ENCODE measurements at places on chromosomes 7 and 10.

- no peaks in the 10 kb centered on the region for H3K27me3 ChIP-seq
- H3K27ac ChIP-seq, result no peak overlapping the region
- H3K36me3 ChIP-seq, result no peaks in the 10 kb centered on the region
These were observed 25.1 kb downstream of the MNX1 start for GRCh38 chr7:156985101-156985992.

- no peaks in the 10 kb centered on the region for H3K4me1 ChIP-seq
- H3K27me3 ChIP-seq, result no peaks in the 10 kb centered on the region
- H3K36me3 ChIP-seq, result no peaks in the 10 kb centered on the region
- no peak overlapping the region for H3K4me3 ChIP-seq
These were observed 102.7 kb downstream of the ZNF248 start for GRCh38 chr10:37754538-37755323.

- H3K4me3 ChIP-seq, result no peak overlapping the region
- H3K4me1 ChIP-seq, result no peaks in the 10 kb centered on the region
- DNase-seq, result peak; percentile 55
- H3K27me3 ChIP-seq, result no peaks in the 10 kb centered on the region
These were observed 207.3 kb upstream of the SH2B2 start for GRCh38 chr7:102079140-102080018.

DNA sequence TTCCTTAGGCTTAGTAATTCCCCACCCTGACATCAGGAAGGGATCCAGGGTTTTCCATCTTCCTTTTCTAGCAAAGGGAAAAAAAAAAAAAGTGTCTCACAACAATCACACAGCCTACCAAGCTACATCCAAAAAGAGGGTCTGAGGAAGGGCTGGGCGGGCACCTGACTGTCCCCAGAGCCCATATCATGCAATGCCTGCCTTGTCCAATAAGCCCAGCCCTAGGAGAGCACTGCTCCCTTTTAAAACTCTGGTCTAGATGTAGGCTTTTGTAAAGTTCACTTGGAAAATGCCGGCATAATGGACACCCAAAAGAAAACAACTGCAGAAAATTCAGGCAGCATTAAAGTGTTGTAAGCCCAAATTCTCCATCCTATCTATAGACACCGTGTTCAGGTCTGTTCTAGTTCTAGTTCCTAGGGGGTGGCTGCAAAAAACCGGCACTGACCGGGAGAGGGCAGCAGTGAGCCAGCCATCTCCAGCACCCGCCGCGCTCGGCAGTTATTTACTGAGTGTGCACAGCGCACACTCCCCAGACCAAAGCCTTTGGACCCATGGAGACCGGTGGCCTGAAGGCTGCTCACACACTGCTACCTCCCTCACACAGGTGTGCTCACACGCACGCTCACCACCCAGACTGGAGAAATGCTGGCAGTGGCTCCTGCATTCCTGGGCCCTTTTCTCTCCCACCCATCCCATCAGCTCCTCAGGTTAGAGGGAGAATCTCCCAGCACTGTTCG lies 48.7 kb downstream of the PODXL start:
- H3K27me3 ChIP-seq, result no peaks in the 10 kb centered on the region
- H3K4me1 ChIP-seq, result peaks cover 21% of the 10 kb centered on the region
- H3K27ac ChIP-seq, result no peak overlapping the region
- H3K36me3 ChIP-seq, result peaks cover 4% of the 10 kb centered on the region
- peak; percentile 92 for DNase-seq

- H3K27me3 ChIP-seq, result no peaks in the 10 kb centered on the region
- no peak overlapping the region for H3K27ac ChIP-seq
- H3K4me1 ChIP-seq, result no peaks in the 10 kb centered on the region
- no peak for DNase-seq
- no peaks in the 10 kb centered on the region for H3K36me3 ChIP-seq
These were observed 84.7 kb downstream of the MAPK8 start for GRCh38 chr10:48390933-48391845.

GRCh38 chr7:137402536-137403352 lies 59.2 kb upstream of the PTN start:
- no peaks in the 10 kb centered on the region for H3K4me1 ChIP-seq
- no peak overlapping the region for H3K4me3 ChIP-seq
- no peaks in the 10 kb centered on the region for H3K36me3 ChIP-seq
- H3K27me3 ChIP-seq, result no peaks in the 10 kb centered on the region

DNA sequence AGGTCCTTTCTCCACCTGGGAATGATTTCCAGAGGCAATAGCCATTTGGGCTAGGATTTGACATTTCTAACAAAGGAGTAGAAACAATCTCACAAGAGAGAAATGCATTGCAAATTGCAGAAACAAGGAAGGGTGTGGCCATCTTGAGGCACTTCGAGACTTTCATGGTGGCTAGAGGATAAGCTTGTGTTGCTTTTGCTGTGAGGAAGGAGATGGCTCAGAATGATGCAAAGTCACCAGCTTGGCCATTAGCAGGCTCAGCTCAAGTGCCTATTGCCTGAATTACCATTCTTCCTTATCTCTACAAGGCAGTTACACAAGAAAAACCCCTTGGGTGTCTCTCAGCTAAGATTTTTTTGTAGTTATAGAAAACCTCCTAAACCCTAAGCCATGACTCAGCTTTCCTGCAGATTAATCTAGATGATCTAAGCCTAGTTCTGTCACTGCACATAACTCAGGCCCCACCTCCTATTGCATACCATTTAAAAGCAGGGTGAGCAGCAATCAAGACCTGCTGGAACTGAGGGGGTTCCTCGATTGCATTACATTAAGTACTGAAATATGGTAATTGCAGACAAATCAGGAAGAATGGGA lies 683.1 kb downstream of the NRG3 start:
- no peaks in the 10 kb centered on the region for H3K36me3 ChIP-seq
- H3K4me3 ChIP-seq, result no peak overlapping the region
- H3K4me1 ChIP-seq, result no peaks in the 10 kb centered on the region

- H3K27ac ChIP-seq, result no peak overlapping the region
- no peaks in the 10 kb centered on the region for H3K36me3 ChIP-seq
- H3K27me3 ChIP-seq, result no peaks in the 10 kb centered on the region
- no peak overlapping the region for H3K4me3 ChIP-seq
- no peaks in the 10 kb centered on the region for H3K4me1 ChIP-seq
These were observed 59.6 kb upstream of the SEMA3E start for GRCh38 chr7:83708531-83708930.

DNA sequence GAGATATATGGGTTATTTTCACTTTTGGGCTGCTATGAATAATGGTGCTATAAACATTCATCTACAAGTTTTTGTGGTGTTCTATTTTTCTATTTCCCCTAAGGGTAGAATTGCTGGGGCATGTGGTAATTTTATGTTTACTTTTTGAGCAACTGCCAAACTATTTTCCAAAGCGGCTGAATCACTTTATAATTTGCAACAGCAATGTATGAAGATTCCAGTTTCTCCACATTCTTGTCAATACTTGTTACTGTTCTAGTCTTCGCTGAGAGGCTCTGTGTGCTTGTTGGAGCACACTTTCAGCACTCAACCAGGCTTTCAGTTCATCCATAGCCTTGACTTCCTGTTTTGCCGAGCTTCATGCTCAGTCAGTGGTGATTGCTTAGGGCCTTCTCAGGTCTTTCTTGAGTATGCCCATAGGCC lies 39.0 kb downstream of the ADK start:
- H3K36me3 ChIP-seq, result no peaks in the 10 kb centered on the region
- no peaks in the 10 kb centered on the region for H3K4me1 ChIP-seq

- H3K27me3 ChIP-seq, result no peaks in the 10 kb centered on the region
- H3K4me3 ChIP-seq, result no peak overlapping the region
- no peaks in the 10 kb centered on the region for H3K4me1 ChIP-seq
These were observed 514.8 kb downstream of the DNAJB6 start for GRCh38 chr7:157851501-157852067.

DNA sequence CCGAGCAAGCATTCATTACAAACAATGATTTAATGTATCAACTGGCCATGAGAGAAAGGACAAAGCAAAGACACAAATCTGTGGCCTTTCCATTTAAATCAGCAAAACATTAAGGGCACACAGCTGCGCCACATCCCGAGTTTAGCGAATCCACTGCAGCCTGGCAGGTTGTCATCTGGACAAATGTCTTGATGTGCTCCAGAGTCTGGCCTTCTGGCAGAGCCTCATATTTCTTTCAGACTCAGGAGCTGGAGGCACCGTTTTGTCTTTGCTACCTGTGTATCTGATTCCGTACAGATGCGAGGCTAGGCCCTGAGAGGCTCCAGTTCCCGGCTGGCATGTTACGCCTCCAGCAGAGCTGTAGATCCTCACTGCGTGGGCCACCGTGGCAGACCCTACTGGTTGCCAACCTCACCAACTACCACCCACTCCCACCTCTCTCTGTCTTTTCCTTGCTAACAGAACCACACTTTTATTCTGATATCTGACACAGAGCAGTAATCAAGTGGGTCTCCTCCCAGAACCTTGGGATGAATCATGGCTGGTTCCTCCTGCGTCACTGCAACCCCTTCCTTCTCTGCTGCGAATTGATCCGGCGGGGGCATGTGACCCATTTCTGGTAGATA lies 40.9 kb upstream of the EFCAB10 start:
- H3K36me3 ChIP-seq, result peaks cover 27% of the 10 kb centered on the region
- H3K27ac ChIP-seq, result no peak overlapping the region
- no peaks in the 10 kb centered on the region for H3K4me1 ChIP-seq
- no peak for DNase-seq

DNA sequence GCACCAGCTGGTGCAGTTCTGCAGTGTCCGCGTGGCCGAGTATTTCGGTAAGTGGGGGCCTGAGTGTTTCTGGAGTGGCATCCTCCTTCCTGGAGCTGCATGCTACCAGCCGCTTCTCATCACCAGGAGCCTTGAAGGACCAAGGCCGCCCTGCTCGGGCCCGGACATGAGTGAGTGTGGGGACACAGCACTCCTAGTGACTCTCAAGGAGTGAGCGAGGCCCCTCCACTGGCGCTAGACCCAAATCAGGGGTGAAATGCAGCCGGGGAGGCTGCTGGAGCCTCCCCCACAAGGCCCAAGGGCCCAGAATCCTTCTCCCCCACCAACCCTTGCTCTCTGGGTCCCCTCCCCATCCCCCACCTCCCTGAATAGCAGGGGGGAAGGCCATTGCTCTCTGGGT lies 48.0 kb downstream of the CAMK2B start:
- H3K27ac ChIP-seq, result no peak overlapping the region
- no peak for DNase-seq
- H3K4me1 ChIP-seq, result no peaks in the 10 kb centered on the region
- H3K4me3 ChIP-seq, result no peak overlapping the region
- H3K36me3 ChIP-seq, result no peaks in the 10 kb centered on the region
- H3K27me3 ChIP-seq, result no peaks in the 10 kb centered on the region

GRCh38 chr10:12051241-12051640 lies 8.6 kb upstream of the UPF2 start:
- H3K36me3 ChIP-seq, result no peaks in the 10 kb centered on the region
- no peak overlapping the region for H3K27ac ChIP-seq
- no peak for DNase-seq
- H3K4me3 ChIP-seq, result no peak overlapping the region
- no peaks in the 10 kb centered on the region for H3K27me3 ChIP-seq

DNA sequence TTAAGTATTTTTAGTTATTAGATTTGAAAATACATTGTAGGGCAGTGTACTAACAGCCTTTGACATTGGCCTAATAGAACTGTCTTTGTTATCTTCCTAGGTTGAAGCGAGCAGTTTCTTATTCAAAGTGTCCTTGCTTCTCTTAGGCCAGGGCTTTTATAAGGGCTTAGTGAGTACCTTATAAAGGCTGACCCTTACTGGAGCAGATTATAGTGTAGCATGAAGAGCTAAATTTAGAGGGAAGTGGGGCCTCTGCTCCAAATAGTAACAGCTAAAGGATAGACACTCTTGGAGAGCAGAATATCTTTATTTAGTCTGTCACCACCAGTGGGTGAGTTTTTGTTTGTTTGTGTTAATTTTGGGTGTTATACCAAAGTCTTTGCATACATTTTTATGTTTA lies 15.9 kb downstream of the BZW2 start:
- no peak overlapping the region for H3K4me3 ChIP-seq
- no peak overlapping the region for H3K27ac ChIP-seq
- no peaks in the 10 kb centered on the region for H3K4me1 ChIP-seq

GRCh38 chr7:98903246-98903645 lies 24.9 kb downstream of the TRRAP start:
- H3K27me3 ChIP-seq, result no peaks in the 10 kb centered on the region
- no peak for DNase-seq

- peak; percentile 22 for DNase-seq
- H3K36me3 ChIP-seq, result no peaks in the 10 kb centered on the region
These were observed 37.2 kb upstream of the PSMG3 start for GRCh38 chr7:1607001-1607400.

DNA sequence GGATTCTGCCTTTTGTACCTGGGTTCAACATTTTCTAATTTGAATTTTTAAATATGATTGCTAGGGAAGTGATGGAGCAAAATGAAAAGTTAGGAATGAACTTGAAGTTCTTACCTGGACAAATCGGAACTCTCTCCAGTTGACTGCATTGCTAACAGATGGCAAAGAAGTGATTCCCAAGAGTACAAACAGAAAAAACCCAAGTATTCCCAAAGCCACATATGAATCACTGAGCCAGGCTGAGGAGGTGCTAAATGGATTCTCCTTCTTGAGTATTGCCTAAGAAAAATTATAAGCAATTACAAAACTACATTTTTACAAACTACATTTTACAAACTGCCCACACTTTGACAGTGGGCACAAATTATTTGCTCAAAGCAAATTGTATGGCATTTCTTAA lies 25.9 kb downstream of the STEAP4 start:
- no peak for DNase-seq
- H3K4me3 ChIP-seq, result no peak overlapping the region
- H3K36me3 ChIP-seq, result no peaks in the 10 kb centered on the region
- H3K4me1 ChIP-seq, result no peaks in the 10 kb centered on the region
- H3K27me3 ChIP-seq, result no peaks in the 10 kb centered on the region

DNA sequence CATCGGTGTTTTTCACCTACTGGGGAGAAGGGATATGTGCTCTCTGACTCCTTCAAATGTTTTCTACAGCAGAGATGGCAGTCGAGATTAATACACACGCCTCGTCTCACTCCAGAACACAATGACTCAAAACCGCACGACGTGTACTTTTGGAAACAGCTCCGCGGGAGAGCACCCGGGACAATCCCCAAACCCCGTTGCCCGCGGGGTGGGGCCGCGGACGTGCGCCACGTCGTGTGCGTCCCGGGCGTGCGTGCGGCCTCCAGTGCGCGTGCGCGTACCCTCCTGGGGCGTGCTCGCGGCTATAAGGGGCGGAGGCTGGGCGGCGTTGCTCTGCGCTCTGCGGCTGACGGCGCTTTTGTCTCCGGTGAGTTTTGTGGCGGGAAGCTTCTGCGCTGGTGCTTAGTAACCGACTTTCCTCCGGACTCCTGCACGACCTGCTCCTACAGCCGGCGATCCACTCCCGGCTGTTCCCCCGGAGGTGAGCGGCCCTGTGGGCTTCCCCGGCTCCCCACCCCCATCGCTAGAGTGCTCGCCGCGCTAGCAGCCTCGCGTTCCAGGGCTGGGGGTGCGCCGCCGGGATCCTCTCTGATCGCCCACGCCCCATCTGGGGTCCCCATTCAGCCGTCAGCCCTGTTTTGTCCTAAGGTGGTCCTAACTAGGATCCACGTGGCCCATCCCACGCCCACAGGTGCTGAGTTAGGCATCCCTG lies at the start of gene HILPDA:
Gene HILPDA, plus strand, starts transcription at position 336 of the 712 bp plus-strand sequence. CDS start 1,391 bp downstream, outside the sequence.
- no peaks in the 10 kb centered on the region for H3K27me3 ChIP-seq
- H3K27ac ChIP-seq, result peak within 1 kb of the TSS; percentile 84
- no peaks in the 10 kb centered on the region for H3K4me1 ChIP-seq
- no peaks in the 10 kb centered on the region for H3K36me3 ChIP-seq
- peak within 1 kb of the TSS; percentile 82 for H3K4me3 ChIP-seq
- peak; percentile 96 for DNase-seq

Data from kidney (tissue), 22 donors.